ENCODE measurements at places on chromosomes 7 and 10.

DNA sequence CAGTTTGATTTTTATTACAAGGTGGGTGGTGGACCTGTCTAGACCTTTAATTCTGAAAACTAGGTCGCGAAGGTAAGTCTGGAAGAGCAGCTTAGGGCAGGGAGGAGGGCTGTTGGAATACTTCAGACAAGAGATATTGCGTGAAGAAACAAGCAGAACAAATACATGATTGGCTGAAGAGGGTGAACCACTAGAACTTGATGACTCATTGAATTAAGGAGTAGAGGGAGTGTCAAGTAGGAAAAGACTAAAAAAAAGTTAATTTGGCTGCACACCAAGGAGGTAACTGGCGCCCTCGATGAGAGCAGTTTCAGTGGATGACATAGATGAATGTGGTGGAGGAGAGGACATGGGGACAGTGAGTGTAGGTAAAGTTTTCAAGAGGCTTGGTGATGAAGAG, 41.3 kb downstream of the WNT2 start:
- peak; percentile 74 for DNase-seq

- DNase-seq: peak; percentile 16
Observed at GRCh38 chr7:112400141-112400540, 50.1 kb upstream of the IFRD1 start.

DNA sequence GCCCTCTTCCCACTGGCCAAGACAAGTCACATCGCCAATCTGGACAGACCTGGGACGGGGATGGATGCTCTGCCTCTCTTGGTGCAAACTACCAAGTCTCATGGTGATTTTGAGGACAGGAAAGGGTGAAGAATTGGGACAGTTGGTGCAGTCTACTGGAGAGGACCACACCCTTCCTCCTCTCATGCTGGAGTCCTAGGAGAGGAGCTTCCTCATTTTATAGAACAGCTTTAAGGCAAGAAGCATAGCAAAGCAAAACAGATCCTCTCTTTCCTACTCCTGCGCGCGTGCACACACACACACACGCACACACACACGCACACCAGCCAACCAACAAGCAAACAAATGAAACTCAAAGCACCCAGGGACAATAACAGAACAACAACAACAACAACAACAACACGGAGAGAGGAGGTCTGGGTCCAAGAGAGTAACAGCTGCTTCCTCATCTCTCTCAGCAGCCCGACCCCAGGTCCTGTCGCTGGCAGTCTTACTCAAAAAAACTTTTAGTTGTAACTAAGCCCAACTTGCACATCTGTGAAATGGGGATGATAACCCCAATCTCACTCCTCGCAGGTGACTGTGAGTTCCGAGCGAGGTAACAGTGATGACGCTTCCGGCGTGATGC, 83.4 kb downstream of the TMEM178B start:
- no peak for DNase-seq

DNA sequence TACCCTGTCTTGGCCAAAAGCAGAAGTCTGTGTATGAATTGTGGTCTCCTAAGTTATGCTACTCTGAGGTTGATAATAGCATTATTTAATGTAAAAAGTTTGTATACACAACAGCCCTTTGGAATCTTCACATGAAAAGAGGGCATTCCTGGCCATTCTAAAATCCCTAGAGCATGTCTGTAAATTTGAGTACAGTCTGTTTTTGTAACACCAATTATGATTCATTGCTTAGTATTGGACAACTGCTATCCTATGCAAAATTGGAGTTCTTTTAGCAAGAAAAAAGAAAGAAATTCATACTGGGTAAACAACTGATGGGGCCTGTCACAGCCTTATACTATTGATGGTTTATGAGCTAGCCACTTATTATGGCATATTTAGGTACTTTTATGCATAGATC, 10.2 kb downstream of the CUTC start:
- DNase-seq: no peak

DNA sequence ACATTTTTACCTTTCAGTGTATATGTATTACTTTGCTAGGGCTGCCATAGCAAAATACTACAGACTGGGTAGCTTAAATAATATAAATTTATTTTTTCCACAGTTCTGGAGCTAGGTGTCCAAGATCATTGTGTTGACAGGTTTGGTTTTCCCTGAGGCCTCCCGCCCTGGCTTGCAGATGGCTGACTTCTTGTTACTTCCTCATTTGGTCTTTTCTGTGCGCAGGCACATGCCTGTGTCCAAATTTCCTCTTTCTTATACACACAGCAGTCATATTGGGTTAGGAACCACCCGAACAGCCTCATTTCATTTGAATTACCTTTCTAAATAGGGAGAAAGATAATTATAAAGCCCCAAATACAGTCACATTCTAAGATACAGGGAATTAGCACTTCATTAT, 521.6 kb upstream of the SORCS1 start:
- DNase-seq: no peak

- DNase-seq: no peak
Observed at GRCh38 chr7:91910171-91910570, 29.7 kb upstream of the MTERF1 start.

- DNase-seq: no peak
Observed at GRCh38 chr7:4102231-4102841, 579.8 kb upstream of the FOXK1 start.

DNA sequence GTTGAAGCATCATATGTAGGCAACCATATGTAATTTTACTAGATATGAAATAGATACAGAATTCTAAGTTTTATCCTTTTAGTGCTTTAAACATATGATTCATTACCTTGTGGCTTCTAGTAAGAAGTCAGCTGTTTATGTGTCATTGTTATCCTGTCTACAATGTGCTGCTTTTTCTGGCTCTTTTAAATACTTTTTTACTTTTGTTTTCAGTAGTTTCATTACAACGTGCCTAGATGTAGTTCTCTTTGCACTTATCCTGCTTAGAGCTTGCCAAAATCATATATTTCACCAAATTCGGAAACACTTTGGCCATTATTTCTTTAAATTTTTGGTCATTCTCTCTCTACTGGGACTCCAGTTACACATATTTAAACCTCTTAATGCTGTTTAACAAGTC, 26.4 kb downstream of the YAE1 start:
- peak; percentile 87 for DNase-seq

- DNase-seq: no peak
Observed at GRCh38 chr10:23461557-23461956, 22.7 kb downstream of the OTUD1 start.
